ENCODE measurements at places on chromosomes 1 and 21.

DNA sequence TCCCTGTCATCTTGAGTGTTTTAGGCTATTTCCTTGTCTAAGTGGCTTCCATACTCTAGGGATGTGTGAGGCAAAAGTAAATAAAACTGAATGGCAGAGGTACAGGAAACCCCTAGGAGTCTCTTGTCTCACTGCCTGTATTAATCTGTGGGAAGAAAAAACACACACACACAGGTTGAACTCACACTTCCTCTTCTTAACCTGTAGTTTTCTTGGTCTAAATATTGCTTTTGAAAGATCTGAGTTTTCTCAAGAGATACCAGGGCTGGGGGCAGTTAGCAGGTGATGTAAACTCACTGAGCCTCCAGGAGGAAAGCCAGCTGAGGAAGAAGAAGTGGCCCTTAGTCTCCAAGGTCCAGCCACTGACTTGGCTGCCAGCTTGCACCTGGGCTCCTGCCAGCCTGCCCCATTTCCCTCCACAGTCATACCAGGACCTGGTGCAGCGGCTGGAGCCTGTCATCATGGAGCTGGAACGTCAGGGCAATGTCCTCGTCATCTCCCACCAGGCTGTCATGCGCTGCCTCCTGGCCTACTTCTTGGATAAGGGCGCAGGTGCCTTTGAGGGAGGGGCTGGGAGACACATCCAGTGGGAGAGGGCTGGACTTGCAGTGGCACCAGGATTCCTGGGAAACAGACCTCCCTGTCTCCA, 16.9 kb downstream of the PFKFB2 start:
- DNase-seq = no peak

- DNase-seq = no peak
Measured at GRCh38 chr1:25614501-25615171, 2.0 kb upstream of the MAN1C1 start.

DNA sequence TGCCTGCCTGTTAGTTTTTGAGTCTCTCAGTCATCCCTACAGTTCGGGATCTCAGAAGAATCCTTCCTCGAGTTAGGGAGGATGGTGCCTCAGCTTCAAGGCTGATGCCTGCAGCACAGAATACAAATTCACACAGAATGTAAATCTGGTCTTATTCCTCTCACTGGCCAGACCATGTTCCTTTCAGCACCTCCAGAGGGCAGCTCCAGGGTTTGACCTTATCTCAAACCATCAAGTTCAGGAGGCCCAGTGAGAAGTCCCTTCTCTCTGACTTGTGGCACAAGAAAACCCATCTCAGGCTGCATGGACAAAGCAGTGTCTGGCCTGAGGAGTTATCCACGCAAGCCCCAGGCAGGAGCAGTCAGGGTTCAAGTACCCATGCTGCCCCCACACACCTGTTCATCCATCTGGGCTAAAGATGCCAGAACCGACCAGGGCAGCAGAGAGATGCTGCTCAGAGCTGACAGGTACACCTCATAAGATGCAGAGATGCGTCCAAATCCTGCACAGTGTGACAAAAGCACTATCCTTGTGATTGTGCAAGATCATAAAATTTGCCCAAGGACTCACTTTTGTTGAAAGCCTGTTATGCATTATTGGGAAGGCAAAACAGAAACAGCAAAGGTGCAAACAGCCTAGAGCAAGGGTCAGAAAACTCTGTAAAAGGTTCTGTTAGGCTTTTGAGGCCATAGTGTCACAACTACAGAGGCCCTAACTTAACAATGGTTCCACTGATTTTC, 49.8 kb downstream of the BCAR3 start:
- DNase-seq = no peak

GRCh38 chr1:59188413-59189213, 108.3 kb upstream of the FGGY start:
- no peak for DNase-seq

GRCh38 chr1:89221341-89221740, 22.6 kb upstream of the GBP4 start:
- no peak for DNase-seq

Data from T-helper 2 cell (primary cell).